Suppressor macrophage treated with lipopolysaccharide for 1 hour (primary cell): ENCODE measurements at places on chromosomes 1 and 21.

DNA sequence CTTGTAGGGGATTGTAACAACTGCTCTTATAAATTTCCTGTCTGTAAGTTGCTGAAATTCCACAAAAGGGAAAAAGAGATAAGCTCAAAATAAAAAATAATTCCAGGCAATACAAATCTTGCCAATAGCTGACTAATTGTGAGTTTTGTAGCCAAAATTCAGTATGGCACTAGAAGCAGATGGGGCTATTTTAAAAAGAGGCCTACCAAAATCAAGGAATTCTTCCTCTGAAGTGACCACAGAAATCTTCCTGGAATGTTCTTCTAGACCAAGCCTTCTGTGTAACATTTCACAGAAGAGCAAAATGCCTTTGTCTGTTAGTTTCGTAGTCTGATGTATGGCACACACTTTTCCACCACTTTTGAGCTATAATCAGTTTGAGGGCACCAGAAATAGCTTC, 127.6 kb downstream of the CYYR1 start:
- no peak for DNase-seq

DNA sequence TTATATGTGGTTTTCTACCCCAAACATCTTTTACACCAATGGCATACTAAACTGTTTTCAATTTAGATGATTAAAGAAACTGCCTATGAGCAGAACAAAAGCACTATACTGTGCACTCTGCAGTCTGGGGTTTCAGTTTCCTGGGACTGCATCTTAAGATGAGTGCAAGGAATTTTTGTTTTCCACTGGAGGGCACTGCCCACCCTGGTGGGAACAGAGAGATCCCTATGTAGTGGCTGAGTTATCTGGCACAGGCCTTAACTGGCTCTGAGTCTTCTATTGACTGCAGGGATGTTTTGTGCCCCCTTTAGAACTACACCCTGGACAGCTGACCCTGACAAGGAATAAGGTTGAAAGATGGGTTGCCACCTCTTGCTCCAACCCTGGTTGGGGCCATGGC, 12.0 kb downstream of the PROK1 start:
- peak; percentile 25 for DNase-seq

DNA sequence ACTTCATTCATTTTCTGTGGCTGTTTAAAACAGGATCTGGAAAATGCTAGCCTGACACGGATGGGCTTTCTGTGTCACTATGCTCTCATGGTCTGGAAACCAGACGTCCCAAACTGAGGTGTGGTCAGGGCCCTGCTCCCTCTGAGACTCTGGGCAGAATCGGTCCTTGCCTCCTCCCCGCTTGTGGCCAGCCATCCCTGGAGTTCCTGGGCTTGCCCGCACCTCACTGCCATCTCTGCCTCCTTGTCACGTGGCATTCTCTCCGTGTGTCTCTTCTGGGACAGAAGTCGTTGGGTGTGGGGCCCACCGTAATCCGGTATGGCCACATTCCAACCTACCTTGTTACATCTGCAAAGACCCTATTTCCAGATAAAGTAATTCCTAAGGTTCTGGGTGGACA, 10.1 kb upstream of the ACTRT2 start:
- DNase-seq, result no peak

- no peak for DNase-seq
These were observed 668.0 kb downstream of the MRPL39 start for GRCh38 chr21:24939291-24939690.

- DNase-seq, result no peak
These were observed 484.1 kb upstream of the NFIA start for GRCh38 chr1:60598041-60598910.

DNA sequence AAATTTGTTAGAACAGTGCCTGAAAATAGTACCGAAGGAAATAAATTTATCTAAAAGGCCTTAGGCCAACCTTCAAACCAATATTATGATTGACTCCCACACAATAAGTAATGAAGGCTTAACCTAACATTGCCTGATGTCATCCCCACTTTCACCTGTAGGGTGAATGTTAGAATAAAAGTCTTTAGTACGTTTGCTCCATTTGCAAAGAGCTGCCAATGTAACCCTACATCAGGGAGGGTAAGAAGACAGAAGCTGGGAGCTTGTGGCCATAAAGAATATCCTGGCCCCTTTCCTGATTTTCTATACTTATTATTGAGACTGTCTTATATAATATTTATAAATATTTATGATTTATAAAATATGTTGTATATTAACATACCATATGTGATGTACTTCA, 661.8 kb upstream of the CXADR start:
- no peak for DNase-seq

DNA sequence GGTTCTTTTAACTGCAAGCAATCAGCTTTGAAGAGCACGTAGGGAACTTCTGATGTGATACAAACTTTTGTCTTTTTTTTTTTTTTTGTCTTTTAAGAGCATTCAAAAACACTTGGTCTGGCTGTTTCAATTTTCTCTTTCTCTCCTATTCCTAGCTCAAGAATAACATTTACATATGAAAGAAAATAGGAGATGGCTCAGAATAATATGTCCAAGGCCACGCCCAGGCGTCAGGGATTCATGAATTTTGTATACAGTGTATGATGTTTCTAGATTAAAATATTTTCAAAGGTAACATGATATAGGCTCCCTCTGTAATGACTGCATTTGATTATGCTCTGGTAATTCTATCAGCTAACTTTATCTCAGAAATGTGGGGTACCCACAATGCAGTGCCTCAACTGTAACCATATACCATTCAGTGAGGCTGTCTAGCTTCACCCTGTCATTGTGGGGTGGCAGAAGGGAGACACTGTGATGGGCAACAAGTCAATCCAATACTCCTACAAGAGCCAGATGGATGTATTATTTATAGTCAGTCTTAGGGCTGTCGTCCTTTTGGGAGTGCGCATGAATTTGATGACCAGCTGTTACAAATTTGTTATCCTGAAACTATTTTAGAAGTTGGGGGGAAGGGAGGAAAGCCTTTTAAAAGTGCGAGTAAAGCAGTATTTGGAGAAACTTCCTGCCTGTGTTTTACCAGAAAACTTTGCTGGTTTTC, 1.5 kb upstream of the AKNAD1 start:
- DNase-seq, result no peak

GRCh38 chr1:36159614-36160387, 3.8 kb downstream of the MAP7D1 start:
- DNase-seq, result no peak

GRCh38 chr1:232820431-232820830, 15.2 kb downstream of the MAP10 start:
- DNase-seq, result no peak

- no peak for DNase-seq
These were observed 157.2 kb downstream of the S1PR1 start for GRCh38 chr1:101394041-101394440.

- DNase-seq, result no peak
These were observed 168.2 kb upstream of the C1orf105 start for GRCh38 chr1:172252321-172252720.

- no peak for DNase-seq
These were observed 48.5 kb downstream of the C8B start for GRCh38 chr1:56917356-56917755.

GRCh38 chr1:64775113-64775512, 30.2 kb downstream of the RAVER2 start:
- no peak for DNase-seq

DNA sequence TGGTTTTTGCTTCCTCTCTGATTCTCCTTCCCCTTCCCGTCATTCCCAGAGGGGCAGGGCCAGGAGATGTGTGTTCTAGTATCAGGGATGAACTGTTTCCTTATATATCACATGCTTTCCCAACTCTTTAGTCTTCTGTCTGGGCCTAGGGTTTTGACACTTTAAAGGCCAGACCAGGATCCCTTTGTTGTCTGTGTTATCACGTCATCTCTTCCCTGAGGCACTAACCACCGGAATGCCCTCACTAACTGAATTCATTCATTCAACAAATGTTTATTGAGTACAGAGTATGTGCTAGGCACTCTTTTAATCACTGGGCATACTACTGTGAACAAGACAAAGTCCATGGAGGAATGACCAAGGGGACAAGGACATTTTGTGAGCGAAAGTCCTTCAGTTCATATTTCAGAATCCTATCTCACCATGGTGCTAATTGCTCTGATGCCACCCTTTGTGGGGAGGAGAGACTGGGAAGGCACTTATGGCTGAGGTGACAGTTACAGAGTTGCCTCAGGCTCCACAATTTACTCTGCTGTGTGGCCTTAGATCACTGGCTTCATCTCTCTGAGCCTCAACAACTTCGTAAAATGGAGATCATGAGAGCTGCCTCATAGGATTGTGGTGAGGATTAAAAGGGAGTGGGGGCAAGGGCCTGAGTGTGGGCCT, 12.0 kb upstream of the ZNF362 start:
- no peak for DNase-seq

- peak; percentile 67 for DNase-seq
These were observed 8.2 kb downstream of the ADORA1 start for GRCh38 chr1:203135636-203136305.

GRCh38 chr1:59635097-59635496, 179.7 kb upstream of the HOOK1 start:
- DNase-seq, result no peak

DNA sequence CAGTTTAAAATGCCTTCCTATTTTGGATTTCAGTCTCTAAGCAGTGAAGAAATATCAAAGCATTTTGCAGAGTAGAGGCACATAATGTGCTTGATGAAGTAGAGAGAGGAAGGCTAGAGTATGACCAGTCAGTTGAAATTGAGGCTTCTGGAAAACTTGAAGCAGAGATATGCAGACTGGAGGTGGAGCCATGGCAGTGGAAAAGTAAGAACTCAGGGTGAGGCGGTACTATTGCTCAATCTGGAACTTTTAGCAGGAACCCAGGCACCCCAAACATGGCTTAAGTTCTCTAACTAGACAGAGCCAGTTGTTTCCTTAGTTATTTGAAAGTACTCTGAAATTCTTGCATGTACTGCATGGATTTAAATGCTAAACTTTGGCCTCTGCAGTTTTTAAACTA, 288.6 kb downstream of the HHAT start:
- peak; percentile 13 for DNase-seq

DNA sequence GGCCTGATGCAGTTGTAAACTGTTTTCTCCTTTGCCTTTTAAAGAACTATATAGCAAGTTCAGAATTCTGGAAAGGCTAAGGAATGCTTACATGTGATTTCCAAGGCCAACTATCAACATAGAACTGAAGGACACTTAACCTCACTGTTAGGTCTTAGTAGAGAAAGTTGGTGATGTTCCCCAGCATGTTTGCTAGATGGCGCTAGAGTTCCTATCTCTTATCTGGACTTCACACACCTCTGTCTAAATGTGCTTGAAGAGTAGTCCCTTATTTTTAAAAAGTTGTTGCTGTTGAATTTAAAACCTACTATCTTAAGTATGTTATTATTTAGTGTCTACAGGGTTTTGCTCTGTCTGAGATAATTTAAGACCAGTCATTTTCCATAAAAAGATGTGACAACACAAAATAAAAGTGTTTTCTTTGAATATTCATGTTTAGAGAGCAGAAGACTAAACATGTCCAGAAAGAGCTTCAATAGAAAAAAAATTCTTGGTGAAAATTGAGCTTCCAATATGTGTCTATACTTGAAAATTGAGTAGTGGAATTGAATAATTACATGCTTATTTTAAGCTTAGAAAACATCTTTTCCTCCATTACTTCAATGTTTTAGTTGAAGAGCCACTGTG, 237.3 kb downstream of the S1PR1 start:
- peak; percentile 15 for DNase-seq

DNA sequence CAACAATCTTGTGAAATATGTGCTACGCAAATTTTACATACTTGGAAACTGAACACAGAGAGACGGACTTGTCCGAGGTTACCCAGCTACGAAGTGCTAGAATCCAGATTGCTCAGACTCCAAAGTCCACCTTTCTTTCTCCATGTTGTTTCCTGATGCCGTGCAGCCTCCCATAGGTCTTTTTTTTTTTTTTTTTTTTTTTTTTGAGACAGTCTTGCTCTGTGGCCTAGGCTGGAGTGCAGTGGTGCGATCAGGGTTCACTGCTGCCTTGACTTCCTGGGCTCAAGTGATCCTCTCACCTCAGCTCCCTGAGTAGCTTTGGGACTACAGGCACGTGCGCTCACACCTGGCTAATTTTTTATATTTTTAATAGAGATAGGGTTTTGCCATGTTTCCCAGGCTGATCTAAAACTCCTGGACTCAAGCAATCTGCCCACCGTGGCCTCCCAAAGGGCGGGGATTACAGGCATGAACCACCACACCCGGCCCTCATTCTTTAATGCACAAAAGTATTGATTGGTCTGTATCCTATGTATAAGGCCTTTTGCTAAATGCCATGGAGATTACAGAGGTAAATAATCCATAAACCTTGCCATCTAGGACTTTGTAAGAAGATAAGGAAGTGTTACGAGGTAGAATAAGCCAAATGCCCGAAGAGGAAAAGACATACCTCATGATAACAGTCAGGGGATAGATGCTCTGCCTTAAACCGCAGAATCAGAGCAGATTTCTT, 92.8 kb downstream of the C1orf21 start:
- DNase-seq, result no peak

DNA sequence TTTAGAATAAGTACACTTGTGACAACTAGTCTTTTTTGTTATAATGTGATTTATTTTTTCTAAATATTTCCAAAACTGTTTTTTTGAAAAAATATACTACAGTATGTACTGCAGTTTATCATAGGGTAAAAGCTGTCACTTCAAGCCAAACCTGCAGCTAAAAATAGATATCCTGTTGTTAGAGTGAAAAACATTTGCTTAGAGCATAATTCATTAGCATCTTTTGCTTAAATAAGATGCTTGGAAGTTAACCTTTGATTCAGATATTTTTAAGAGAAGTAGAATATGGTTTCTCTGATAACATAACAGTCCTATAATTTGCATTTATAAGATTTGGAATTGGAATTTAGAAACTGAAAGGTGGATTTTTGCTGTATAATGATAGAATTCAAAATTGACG, 21.5 kb downstream of the PRKACB start:
- DNase-seq, result no peak

- DNase-seq, result no peak
These were observed 18.5 kb downstream of the CSTB start for GRCh38 chr21:43757601-43758000.

DNA sequence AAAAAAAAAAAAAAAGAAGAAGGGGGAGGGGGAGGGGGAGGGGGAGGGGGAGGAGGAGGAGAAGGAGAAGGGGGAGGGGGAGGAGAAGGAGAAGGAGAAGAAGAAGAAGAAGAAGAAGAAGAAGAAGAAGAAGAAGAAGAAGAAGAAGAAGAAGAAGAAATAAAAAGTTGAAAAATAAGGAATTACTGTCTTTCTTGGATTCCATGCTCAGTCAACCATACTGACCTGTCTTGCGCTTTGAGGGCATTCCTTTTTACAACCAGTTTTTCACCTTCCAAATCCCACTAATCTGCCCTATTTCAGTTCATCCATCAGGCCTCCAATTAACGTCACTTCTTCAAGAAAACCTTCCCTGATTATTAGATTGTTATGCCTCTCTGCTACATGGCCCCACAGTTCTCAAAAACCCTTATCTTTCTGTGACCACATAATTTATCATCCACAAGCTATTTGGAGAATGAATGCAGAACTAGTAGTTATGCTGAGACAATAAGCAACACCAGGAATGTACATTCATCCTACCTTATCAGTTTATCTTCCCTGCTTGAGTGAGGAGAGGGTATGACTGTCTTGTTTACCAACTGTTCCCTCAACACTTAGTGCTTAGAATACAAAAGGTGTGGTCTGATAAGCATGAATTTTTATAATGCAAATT, 57.5 kb upstream of the GUCA2A start:
- no peak for DNase-seq
